NCI-H1930 (cell line): ENCODE measurements at places on chromosomes 12 and 14.

- no peak for DNase-seq
These were observed 35.3 kb downstream of the MAP1LC3B2 start for GRCh38 chr12:116594325-116595038.

DNA sequence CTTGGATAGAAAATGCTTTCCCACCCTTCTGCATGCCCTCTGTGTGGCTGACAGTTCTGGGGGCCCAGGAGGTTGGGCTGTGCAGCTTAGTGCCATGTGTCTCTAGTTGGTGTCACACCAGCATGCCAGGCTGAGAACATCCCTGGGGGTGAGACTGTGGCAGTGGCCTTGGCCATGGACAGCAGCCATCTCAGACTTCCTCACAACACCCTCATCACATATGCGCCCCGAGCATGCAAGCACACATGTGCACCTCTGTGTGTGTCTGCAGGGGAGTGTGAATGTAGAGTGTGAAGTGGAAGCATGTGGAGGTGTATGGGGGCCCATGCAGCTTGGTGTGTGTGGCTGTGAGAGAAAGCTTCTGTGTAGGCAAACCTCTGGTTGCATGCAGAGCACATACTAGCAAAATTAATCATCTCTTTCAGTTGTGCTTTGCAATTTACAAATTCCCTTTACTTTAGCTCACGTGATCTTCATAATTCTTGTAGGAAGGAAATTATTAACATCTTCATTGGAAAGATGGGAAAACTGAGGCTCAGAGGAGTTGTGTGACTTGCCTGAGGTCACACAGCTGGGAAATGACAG, 8.4 kb downstream of the ASIC1 start:
- DNase-seq = no peak

DNA sequence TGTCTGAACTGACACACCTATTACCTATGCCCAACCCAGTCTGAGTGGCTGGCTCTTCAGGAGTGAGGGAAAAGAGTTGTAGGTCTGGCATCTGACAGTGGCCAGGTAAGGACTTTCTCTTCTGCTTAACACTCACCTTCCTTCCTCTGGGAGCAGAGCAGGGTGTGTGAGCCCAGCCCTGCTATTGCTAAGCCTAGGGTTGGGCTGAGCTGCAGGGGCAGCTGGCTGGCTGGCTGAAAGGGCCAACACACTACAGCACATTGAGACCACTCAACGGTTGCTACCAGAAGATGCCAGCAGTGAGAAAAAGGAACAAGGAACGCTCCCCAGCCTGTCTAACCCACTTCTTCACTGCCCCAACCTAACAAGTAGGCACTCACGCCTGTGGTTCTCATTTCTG, 201.2 kb downstream of the DPF3 start:
- no peak for DNase-seq

DNA sequence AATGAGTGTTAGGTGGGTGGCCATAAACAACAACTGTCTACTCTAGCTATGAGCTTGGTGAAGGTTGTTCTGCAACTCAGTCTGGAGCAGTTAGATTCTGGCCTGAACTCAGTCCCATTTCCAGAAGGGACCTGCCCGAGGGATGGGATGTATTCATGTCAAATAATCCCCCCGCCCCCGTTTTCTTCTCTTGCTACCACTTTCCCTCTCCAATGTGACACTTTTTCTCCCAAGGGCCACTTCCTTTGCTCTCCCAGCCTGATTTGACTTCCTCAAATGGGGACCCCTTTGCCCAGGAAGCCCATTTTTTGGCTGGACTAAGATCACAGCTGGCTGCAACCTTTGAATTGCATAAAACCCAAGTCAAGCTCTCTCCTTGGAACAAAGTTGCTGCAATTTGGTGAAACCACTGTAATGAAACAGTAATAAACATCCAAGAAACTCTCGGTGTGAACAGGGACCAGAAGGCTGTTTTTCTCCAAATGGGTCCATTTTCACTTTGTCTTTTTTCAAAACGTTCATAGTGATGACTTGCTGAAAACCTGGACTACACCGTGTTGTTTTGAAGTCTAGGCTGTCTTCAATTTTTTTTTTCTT, 137.2 kb upstream of the GSC start:
- no peak for DNase-seq

- no peak for DNase-seq
These were observed 24.1 kb upstream of the CD69 start for GRCh38 chr12:9784816-9785215.

DNA sequence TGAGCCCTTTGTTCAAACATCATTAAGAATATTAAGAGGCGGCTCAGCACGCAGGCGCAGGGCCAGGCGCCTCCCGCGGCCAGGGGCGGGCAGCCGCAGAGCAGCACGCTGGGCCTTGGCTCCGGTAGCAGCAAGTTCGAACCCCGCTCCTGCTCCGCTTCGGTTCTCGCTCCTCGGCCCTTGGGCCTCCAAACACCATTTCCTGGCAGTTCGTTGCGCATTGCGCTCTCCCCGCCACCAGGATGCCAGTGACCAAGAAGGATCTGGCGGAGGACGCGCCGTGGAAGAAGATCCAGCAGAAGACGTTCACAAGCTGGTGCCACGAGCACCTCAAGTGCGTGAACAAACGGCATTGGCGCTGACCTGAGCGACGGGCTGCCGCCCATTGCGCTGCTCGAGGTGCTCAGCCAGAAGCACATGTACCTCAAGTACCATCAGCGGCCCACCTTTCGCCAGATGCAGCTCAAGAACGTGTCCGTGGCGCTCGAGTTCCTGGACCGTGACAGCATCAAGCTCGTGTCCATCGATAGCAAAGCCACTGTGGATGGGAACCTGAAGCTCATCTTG, 6.9 kb upstream of the ACVRL1 start:
- no peak for DNase-seq

DNA sequence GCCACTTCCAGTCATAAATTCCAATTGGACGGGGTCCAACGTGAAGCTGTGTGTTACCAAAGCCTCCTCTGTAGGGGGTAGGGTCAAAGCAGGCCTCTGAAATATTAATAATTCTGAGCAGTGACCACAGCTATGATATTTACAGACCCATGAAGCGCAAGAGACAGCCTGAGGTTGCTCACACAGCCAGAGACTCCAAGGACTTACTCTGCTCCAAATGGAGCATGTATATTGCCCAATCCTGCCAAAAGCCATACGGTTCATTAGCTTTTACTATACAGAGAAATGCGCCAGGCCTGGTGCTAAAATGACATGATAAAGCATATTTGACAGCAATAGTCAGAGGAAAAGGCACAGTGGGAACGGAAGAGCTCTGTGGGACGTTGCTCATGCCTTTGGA, 151.3 kb downstream of the PAH start:
- DNase-seq = no peak

DNA sequence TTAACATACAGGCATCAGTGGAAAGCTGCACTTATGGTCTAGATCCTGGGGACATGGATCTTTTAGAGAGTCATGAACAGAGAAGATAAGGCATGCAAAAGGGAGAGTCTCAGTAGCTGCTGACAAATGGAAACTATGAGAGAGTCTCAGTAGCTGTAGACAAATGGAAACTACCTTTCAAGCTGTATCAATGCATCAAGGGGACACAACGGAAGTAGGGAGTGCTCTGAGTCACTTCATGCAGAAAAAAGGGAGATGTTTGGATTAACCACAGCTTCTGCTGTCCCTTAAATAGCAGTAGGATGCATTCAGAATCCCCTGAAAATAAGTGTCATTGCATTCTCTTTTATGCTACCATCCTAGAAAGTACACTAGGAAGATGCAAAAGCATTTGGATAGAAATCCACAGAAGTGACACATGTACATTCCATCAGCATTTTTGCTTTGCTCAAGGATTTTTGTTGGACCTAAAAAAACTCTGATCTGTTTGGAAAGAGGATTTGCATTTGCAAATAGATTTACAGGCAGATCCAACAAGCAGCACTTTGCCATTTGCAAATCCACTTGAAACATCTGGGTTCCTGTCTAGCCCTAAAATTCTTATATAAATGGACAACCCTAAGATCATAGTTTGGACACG, 227.5 kb upstream of the LMO3 start:
- no peak for DNase-seq

DNA sequence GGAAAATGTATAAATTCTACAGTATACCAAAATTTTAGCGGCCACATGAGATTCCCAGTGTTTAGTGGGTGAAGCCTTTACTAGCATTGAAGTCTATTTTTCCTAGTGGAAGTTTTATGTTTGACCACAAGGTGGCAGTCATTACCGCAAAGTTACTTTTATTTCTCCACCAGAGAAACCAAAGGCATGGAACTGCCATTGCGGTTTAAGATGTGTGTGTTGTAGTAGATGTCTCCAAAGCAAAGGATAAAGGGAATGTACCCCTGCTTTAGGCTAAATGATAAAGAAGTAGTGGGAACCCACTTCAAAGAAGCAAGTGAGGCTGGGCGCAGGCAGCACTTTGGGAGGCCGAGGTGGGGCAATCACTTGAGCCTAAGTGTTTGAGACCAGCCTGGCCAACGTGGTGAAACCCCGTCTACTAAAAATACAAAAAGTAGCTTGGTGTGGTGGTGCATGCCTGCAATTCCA, 140.5 kb downstream of the PRKCH start:
- peak; percentile 34 for DNase-seq

DNA sequence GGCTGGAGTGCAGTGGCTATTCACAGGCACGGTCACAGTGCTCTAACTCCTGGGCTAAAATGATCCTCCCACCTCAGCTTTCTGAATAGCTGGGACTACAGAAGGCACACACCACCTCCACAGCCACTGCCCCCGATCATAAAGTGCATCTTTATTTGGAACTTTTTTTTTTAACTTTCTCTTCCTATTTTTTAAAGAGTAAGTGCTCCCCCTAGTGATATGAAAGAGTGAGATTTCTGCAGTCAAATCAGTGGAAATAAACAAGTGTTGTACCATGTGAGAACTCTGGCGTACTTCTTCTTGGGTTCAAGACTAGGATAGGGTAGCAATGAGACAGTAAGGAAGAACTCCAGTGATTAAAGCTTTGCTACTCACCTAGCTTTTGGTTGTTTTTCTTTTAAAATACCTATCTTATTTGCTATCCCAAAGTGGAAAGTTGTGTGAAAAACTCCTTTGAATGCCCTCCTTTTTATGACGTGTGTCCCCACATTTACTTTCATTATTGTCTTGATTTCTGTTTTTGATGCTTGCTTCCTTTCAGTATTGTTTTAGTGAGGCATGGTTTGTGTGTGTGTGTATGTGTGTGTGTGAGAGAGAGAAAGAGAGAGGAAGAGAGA, 6.6 kb downstream of the PPP4R4 start:
- DNase-seq = no peak
